ENCODE measurements at places on chromosomes 2 and 18.

DNA sequence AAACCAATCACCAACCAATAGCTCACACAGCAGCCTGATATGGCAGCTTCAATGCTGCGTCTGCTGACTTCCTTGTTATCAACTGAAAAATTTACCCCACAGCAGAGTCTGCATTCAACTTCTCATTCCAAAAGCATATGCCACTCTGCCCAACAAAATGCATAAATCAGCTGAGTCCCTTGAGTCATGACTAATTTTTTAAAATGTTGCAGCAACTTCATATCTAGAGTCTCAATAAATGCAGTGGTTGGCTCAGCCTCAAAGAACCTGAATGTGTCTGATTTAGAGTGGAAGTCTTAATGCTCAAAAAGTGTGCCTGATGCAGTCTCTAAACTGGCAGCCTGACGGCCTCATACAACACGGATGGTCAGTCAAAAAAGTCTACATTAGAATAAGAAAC, 46.5 kb downstream of the FARSB start:
- no peak for DNase-seq

DNA sequence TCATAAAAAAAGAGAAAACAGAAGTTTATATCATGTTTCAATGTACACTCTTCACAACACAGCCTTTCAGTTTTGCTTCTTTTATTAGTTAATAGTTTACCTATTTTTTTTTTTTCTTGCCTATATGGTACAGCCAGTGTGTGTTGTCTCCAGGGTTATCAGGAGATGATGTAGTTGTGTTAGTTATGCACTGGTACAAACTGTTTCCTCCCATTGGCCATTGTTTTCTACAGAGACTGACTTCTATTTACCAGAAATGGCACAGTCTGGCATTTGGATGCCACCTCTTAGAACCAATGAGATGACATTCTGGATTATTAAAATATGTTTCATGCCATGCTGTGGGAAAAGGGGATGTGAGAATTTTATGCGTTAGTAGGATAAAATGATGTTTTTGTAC, 339.4 kb downstream of the PLCL1 start:
- no peak for DNase-seq

DNA sequence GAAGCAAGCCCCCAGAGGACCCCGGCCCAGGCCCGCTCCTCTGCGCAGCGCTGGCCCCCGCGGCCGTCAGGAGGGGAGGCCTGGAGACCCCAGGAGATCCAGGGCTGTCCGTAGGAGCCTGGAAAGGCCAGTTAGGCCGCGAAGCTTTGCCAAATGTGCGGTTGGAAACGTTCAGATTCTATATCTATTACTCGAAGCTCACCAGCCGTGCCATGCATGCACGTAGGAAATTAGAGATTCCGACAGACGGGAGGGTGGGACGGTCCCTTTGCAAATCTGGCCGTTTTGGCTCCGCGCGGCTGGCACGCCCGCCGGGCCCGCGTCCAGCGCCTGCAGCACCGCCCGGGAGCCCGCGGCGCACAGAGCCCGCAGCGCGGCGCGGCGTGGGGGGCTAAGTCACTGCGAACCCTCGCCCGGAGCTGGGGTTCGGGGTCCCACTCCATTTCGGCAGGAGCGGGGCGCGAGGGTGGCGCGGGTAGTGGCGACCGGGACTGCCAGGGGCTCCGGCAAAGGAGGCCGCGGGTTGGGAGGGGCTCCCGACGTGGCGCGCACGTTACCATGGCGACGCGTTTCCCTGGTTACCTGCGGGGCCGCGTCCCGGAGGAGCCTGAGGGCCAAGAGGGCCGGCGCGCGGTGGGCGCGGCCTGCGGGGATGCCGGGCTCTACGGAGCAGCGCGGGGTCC, 488.6 kb upstream of the SMIM21 start:
- peak; percentile 2 for DNase-seq

DNA sequence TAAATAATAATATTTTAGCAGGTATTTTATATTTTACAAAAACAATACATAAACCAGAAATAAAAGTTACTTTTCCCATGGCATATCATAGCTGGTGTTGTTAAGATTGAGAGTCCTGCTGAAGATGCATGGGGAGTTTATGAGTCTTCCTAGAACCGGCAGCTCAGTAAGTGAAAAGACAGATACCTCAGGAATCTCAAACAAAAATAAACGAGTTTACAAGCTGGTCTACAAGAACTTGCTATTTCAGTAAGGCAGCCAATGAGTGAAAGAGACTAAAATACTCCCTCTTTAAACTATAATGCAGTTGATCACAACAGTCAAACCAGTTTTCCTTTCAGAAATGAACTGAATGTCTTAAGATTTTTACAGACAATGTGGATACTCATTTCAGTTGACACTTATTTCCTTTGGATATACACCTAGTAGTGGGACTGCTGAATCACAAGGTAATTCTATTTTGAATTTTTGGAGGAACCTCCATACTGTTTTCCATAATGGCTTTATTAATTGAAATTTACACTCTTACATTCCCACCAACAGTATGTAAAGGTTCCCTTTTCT, 8.9 kb downstream of the GAREM1 start:
- no peak for DNase-seq

DNA sequence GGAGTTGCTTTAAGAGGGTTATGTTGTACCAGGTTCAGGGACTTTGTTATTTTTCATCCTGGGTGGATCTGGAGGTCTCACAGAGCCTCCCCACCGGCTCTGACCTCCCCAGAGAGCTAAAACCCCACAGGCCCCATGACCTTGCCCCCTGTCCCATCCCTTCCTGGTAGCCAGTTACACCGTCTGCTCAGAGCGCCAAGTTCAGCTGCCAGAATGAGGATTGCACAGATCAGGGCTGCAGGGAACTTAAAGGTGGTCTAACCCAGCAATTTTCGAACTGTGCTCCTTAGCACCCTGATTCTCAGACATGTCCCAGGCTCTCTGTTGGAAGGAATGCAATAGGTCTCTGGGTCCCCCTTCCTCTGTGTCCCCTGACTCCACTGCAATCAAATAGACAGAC, 32.1 kb downstream of the ATOH8 start:
- no peak for DNase-seq

GRCh38 chr18:5410582-5410981, 115.1 kb upstream of the ZBTB14 start:
- no peak for DNase-seq

GRCh38 chr2:234313558-234313957, 183.3 kb downstream of the ARL4C start:
- DNase-seq = no peak

GRCh38 chr2:230140667-230141066, 71.9 kb upstream of the SLC16A14 start:
- DNase-seq = no peak

- no peak for DNase-seq
Observed at GRCh38 chr18:12154361-12154760, 60.7 kb downstream of the ANKRD62 start.

- no peak for DNase-seq
Observed at GRCh38 chr2:201925056-201925455, 108.6 kb upstream of the FZD7 start.

DNA sequence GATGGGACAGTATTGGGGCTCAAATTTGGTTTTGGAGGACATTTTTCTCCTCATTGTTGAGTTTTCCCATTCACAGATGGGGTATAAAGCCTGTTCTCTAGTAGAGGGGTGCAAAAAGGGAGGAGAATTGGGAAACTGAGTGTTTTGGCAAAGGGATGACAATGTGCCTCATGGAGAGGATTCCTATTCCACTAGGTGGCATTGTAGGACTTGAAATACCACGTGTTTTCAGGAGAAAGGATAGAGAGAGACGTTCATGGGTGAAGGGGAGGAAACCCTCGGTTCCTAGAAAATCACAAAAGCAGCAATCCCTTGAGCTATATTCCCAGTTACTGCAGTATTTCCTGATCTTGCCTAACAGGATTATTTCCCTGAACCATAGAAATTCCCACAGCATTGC, 113.7 kb upstream of the SRD5A2 start:
- peak; percentile 11 for DNase-seq

- no peak for DNase-seq
Observed at GRCh38 chr2:135373702-135374101, 157.3 kb downstream of the ZRANB3 start.

DNA sequence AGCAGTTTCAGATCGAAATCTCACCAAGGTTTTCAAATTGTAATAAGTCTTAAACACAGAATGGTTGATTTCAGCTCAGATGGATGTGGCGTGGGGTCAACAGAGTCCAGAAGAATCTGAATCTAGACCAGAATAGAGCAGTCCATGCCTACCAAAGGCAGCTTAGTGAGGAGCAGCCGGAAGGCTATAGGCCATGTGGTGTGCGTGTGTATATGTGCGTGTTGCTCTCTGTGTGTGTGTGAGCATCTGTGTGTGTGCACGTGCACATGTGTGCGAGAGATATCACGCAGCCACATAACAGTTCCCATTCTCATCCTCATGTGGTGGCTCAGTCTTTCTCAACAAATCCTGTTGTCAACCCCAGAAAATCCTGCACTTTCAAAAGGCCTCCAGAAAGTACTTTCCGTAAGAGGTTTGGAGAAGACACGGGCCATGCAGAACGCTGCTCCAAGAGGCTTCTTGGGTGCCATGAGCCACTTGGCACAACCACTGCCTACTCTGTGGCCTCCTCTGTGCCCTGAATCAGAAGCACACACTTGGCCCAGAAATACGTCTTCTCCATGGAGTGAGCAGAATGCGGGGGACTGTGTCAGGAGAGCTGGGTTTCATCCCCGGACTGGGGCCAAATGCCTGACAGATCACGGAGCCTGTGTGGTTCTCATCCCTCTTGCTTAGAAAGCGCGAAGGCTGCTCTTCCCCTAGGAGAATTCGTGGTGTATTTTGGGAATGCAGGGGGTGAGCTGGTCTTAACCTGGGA, 67.3 kb downstream of the ACKR3 start:
- no peak for DNase-seq

DNA sequence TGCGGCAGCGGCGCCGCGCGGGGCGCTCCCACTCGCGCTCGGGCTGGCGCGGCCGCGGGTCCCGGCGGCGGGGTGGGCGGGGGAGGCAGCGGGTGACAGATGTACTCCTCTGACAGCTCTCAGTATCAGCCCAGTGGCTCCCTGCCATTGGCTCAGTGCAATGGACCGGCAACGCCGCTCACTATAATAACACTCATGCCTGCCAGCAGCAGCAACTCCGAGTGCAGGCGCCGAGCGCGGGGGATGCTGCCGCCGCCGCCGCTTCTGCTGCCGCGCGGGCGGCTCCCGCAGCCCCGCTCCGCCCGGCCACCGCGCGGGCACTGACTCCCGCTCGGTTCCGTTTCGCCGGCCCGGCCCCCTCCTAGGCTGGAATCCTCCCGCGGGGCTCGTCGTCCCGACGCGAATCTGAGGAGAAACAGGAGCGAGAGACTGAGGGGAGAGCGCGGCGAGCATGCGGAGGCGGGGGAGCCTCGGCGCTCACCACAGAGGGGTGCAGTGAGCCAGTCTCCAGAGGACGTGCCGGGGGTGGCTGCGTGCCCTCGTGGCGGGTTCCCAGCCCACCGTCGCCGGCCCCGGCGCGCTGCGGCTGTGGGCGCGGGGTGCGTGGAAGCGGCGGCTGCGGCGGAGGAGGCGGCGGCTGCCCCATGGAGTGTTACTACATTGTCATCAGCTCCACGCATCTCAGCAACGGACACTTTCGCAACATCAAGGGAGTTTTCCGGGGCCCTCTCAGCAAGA, at the start of gene ZNF804A:
Gene ZNF804A, plus strand, starts transcription at position 214 of the 738 bp plus-strand sequence. Its CDS starts 431 bp downstream, at position 645.
- DNase-seq = peak; percentile 86

DNA sequence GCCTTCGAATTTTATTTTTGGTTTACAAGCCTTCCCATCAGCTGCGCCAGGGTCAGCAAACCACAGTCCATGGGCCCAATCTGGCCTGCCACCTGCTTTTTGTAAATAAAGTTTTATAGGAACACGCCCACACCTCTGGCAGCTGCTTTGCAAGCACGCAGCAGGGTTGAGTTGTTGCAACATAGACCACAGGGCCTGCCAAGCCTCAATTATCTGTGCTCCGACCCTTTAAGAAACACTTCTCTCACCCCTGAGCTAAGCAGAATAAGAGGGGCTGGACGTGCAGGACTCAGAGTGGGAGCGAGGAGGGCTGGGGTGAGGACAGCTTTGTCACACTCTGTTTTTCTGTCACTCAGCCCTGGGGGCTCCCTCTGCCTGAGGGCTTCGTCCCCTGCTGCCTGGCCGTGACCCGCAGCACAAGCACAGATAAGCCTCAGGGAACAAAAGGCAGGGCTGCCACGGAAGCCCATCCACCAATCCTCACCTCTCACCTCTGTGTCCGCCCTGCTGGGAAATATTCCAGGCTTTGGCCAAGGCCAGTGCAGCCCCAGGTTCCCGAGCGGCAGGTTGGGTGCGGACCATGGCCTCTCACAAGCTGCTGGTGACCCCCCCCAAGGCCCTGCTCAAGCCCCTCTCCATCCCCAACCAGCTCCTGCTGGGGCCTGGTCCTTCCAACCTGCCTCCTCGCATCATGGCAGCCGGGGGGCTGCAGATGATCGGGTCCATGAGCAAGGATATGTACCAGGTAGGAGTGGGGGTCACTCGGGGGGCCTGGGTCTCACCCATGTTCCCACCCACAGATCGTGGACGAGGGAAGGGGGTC, at the start of gene AGXT:
Gene AGXT, plus strand, starts transcription at position 539 of the 823 bp plus-strand sequence. Its CDS starts 42 bp downstream, at position 581.
- no peak for DNase-seq

GRCh38 chr18:22179174-22179573, 9.8 kb downstream of the GATA6 start:
- no peak for DNase-seq

DNA sequence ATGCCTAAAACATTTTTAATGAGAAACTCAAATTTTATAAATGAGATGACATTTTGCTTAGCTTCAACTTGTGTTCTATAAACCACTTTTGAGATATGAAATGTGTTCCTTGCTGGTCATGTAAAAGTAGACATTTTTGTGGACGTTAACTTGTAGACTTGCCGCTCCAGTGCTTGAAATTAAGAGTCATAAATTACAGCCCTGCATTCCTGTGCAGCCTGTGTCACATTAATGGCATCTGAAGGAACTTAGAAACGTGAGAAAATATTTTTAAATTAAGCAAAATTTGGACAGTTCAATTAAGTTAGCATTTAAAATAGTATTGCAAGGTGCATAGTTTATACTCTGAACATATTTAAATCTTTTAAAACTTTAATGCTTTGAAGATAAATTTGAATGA, 98.3 kb upstream of the LDLRAD4 start:
- no peak for DNase-seq

DNA sequence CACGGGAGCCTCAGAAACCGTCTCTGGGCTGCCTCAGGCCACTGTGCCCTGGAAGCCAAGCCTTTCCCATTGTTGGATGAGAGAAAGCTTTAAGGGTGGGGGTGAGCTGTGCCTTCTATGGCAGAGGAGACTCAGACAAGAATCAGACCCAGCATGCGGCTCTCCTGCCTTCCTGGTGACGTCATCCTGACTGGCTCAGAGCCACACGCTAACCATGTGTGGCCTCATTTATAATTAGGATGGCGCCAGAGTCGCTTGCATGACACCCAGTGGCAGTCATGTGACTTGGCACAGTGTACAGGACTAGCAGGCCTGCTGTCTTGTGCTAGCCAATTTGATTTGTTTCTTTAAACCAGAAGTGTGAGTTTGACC, 99.1 kb downstream of the SH3BP4 start:
- DNase-seq = peak; percentile 84

- DNase-seq = no peak
Observed at GRCh38 chr2:164155558-164155957, 419.8 kb upstream of the FIGN start.
